Hypothalamus (tissue), 51 donors: ENCODE measurements at places on chromosomes 4 and X.

- no peak for DNase-seq
These were observed 92.7 kb downstream of the SH3KBP1 start for GRCh38 chrX:19794690-19795089.

DNA sequence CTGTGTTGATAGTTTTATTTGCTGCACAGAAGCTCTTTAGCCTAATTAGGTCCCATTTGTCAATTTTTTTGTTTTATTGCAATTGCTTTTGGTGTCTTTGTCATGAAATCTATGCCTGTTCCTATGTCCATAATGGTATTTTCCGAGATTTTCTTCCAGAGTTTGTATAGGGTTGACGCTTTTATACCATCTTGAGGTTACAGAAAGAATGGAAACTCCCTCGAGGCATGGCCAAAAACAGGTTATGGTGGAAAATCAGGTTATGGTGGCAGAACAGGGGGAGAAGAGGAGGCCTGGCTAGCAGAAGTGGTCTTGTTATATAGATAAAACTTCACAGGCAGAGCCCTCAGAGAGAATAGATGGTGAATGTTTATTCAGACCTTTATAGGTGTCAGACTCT is 21.6 kb downstream of the OPHN1 start:
- DNase-seq, result no peak

- DNase-seq, result no peak
These were observed 8.9 kb upstream of the RUFY3 start for GRCh38 chr4:70712604-70713452.

DNA sequence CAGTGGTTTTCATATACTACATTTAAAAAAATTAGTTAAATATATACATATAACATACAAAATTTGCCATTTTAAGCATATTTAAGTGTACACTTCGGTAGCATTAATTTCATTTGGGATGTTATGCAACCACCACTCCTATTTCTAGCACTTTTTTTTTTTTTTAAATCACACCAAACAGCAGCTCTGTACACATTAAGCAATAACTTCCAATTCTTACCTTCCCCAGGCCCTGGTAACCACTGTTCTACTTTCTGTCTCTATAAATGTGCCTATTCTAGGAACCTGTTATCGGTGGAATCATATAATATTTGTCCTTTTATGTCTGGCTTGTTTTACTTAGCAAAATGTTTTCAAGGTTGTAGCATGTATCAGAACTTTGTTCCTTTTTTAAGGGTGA is 39.1 kb downstream of the TMEM164 start:
- no peak for DNase-seq

DNA sequence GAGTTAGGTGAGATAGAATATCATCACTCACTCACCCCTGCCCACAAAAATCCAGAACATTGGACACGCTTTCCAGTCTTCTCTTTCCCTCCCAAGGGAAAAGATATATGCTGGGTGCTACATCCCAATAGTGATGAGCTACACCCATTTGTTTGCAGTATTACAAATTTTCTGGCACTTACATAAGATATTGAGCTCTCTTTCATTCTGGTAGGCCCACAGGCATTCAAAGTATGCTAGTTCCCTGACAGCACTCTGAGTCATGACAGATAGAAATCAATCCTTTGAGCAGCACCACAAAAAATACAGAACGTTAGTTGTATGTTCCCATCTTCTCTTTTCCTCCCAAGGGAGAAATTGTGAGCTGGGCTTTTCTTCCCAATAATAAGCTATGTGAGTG is 477.6 kb upstream of the GRID2 start:
- DNase-seq, result no peak

- no peak for DNase-seq
These were observed 65.7 kb upstream of the ARHGAP24 start for GRCh38 chr4:85409251-85409650.

DNA sequence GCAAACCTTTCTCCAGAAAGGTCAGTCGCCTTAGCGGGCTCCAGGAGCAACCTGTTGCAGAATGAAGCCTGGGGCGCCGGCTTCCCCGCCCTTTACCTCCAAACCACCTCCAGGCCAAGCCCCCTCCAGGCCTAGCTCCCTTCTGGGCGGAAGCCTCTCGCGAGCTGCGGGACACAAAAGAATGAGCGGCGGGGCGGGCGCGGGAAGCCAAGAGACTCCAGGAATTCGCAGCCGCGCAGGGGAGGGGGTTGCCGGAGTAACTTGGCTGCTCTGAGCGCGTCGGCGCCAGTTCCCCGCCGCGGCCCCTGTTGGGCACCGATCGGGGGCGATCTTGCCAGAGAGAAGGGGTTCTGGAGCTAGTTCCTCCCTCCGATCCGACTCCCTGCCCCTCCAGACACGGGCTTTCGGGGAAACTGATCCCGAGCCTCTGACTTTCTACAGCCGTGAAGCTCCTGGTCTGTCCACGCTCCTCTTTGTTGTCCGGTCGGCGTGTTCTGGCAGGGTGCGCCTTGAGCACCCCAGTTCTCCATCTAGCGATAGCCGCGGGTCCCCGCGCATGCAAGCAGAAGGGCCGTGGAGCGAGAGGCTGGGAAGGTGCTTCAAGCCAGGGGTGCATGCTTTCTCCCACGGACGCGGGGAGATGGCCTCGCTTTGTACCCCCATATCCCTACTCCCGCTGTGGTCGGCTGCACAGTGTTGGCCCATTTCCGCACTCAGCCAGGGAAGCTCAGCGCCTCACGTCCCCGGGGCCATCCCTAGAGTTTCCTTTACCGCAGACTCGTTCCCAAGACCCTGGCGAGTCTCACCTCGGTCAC is 1.2 kb downstream of the PROM1 start:
- DNase-seq, result peak; percentile 24

GRCh38 chrX:153908219-153908860 is 3.9 kb downstream of the AVPR2 start:
- no peak for DNase-seq
